WERI-Rb-1 (cell line): ENCODE measurements at places on chromosomes 4 and X.

GRCh38 chr4:7933651-7934510, 5.8 kb downstream of the AFAP1 start:
- DNase-seq: no peak

GRCh38 chrX:151896734-151897474, 15.8 kb upstream of the MAGEA4 start:
- DNase-seq: no peak

GRCh38 chr4:125735102-125735501, 420.3 kb downstream of the FAT4 start:
- no peak for DNase-seq

DNA sequence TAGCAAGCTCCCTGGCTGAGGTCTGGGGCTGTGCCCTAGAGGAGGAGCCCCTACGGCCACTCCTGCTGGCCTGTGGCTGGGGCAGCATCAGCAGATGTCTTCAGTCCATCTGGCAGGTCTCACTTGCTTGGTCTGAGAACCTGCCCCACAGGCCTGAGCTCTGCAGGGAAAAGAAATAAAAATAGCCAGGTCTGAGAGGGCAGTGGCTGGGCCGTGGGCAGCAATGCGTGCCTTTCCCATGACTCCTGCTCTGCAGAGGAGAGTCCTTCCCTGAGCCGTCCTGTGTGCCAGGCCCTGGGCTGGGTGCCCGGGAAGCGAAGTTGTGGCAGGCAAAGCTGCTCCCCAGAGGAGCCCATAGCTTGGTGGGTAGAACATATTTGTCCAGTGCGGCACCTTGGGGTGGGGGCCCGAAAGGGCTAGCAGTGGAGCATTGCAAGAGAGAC, 11.3 kb upstream of the KIAA0232 start:
- no peak for DNase-seq

DNA sequence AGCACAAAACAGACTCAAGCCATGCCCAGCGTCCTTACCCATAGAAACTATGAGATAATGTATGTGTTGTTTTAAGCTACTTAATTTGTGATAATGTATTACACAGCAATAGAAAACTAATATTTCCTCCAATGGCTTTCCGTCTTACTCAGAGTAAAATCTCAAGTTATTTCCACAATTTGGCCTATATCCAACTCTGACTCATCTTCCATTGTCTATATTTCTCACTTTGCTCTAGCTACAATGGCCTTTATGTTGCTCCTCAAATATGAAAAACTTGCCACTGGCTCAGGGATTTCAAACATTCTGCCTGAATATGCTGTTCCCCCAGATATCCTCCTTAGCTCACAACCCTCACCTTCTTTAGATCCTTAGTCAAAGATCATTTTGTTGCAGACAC, 31.6 kb downstream of the IQCM start:
- no peak for DNase-seq

DNA sequence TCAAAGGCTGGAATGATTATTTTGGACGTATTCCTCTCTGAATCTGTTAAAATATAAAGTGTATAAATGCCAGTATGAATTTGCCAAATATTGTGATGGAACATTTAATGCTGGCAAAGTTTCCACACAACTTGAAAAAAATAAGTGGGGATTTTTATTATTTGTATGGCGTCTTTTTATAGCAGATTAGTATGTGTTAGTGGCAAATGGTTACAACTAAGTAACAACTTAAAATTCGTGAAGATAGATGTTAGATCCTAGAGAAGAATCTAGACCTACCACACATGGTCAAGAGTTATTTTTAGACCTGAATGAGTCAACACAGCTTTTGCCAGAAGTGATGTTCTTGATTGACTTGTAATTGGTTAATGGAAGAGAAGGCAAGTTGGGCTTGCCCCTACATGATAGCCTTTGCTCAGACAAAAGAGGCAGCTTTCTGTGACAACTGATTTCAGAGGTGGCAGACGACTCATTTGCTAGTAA, 4.8 kb downstream of the CPE start:
- DNase-seq: no peak

- no peak for DNase-seq
Observed at GRCh38 chr4:129747756-129748155, 651.8 kb downstream of the C4orf33 start.

DNA sequence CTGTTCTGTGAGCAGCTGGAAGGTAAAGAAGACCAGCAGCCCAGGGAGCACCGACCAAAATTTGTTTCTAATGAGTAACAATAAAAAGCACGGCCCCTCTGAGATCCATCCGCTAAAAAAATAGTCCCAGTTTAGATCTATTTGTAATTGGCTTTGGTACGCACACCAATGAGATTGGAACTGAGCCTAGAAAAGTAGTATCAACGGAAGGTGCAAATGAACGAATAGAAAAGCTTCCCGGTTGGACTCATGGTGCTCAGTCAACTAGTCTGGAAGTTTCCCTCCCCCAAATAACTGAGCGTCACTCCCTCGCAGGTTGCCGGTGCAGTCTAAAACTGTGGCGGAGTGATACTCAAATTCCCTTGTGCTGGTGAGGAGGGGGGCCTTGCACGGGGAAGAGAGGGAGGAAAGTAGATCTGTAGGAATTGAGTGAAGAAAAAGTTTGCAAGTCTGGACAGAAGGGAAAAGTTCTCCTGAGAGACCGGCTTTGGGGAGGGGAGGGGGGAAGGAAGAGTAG, at the start of gene COL4A5:
Gene COL4A5 (plus strand): TSS at position 413 of the 517 bp plus-strand sequence. CDS start 288 bp downstream, outside the sequence.
- no peak for DNase-seq

GRCh38 chr4:182449186-182449929, 206.2 kb downstream of the TENM3 start:
- peak; percentile 72 for DNase-seq

DNA sequence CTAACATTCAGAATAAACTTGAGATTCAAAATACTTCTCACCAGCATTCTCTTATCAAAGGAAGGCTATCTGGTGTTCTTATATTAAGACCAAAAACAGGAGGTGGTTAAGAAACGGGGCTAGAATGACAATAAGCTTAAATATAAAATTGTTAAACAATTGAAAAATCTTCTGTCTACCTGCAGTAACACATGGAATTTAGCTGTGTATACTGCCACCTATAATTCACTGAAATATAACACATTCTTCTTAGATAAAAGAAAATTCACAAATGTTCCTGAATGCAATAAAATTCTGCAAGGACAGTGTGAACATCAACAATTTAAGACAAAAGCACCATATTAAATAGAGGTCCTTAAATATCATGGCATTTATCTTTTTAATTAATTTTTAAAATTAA, 11.5 kb upstream of the PCDH10 start:
- DNase-seq: no peak

DNA sequence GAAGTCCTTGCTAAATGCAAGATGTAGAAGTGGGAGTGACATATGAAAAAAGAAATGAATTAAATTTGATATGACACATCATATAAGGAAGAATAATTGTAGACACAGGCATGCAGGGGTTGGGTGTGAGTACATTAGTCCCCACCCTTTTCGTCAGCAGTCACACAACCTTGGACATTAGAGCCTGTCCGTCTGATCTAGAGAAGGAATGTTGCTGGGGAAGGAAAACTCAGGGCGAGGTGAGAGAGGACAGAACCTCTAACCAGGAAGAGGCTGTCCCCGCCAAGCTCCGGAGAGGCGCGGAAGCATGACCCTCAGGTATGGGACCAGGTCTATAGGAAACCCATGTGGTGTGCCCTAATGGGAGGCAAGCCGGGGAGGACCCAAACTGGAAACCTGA, 102.1 kb downstream of the RELL1 start:
- DNase-seq: no peak

DNA sequence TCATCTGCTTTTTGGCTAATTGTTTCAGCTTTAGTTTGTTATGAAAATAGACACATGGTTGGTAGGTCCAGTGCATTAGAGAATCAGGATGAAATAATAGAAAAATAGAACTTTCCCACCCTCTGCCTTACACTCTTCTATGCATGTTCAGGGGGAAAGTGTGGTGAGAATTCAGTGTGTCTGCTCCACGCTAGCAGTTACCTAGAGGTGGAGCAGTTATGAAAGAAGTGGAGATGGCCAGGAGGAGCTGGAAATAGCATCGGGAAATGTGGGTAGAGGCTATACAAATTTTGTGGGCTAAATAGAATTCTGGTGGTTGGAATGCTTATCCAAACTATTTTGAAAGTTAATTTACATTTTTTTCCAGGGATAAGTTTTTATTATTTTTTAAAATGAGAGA, 91.4 kb upstream of the MAD2L1 start:
- no peak for DNase-seq

GRCh38 chr4:95499291-95499696, 49.5 kb downstream of the UNC5C start:
- DNase-seq: no peak

GRCh38 chr4:1227816-1228215, 21.1 kb downstream of the CTBP1 start:
- no peak for DNase-seq

- DNase-seq: peak; percentile 62
Observed at GRCh38 chr4:76200771-76201231, 12.8 kb downstream of the SCARB2 start.

GRCh38 chr4:107755841-107756356, 35.9 kb upstream of the PAPSS1 start:
- no peak for DNase-seq

DNA sequence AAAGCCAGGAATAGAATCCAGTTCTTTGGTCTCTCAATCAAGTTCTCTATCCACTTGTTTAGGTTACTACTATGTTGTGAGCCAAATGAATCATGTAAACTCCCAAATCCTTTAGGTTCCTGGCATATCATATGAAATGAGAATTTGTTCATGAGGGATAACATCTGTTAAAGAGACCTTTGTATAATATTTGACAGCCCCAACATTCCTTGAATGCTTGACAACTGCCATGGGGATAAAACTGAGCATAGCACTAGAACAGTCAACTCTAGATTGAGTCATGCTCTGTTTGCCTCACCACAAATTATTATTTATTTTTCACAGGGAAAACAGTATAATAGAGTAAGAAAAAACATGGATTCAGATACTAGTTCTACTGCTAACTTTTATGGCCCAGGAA, 93.3 kb downstream of the NAA11 start:
- no peak for DNase-seq

DNA sequence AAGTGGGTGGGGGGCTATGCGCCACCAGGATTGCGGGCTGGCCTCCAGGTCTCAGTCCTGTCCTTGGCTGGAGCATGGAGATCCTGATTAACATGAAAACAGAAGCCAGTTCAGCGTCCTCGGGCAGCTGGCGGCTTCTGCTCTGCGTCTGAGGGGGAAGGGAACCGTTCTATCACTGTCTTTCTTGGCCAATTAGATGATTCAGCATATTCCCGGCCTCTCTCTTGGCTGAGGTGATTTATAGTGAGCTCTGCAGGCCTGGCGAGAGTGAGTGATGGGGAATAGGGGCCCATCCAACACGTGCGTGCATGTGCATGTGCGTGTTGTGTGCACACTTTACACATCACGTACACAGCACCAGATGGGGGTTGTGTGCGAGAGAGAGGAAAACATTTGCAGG, 145.8 kb upstream of the ATP6AP2 start:
- peak; percentile 72 for DNase-seq

- DNase-seq: no peak
Observed at GRCh38 chrX:68762766-68763165, 66.1 kb upstream of the EFNB1 start.

DNA sequence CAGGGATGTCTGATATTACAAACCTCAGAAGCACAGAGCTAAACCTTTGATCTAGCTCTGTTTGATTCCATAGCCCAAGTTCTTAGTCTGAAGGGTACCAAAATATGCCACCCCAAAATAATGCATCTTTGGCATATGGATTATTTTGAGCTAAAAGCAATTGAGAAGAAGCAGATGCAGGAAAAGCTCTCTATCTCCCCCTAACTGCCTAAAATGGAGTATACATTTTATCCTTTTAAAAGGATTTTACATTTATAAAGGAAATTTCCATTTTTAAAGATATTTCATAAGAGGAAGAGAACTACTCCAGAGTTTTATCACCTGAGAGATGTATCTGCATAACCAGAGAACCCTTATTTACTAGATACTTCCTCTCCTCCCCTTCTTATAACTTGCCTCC, 158.7 kb downstream of the ZNF674 start:
- DNase-seq: no peak

GRCh38 chrX:130085551-130086446, 24.5 kb downstream of the ELF4 start:
- DNase-seq: no peak

- peak; percentile 9 for DNase-seq
Observed at GRCh38 chr4:16785793-16786527, 112.5 kb downstream of the LDB2 start.

DNA sequence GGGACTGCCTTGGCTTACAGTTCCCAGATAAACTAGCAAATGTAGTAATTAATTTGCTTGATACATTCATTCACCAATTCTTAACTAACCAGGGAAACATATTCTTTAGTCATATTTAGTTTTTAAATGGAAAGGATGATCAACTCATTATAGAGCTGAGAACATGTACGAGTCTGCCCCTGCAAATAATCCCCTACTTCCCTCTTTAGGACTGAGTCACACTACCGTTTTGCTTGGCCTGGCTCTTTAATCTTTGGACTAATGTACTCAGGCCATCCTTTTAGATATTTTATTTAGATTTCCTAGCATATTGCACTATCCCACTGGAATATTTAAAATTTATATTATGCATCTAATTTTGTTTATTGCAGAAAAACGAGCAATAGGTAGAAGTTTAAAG, 105.5 kb upstream of the LCORL start:
- DNase-seq: no peak

DNA sequence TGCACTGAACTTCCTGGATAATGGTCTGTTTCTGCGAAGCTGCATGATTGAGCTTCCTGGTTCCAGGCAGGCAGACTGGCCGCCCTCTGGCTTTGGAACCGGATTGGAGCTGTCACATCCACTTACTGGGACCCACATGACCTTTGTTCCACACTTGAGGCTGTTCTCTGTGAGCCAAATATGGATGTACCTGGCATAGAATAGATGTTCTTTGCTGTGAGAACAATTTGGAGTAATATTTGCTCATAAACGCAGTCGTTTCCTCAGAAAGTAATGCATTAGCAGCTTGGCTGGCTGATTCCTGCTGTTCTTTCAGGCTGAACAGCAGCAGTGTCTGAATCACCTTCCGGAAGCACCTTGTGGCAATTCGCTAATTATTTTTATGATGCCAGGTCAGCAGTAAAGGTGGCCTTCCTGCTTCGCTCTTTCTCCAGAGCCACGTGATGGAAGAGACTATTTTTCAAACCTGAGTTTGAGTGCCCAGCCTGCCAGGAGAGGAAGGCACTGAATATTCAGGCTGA, 78.1 kb upstream of the BOD1L1 start:
- DNase-seq: peak; percentile 49
